COLO829 (cell line): ENCODE measurements at places on chromosomes 2 and 18.

DNA sequence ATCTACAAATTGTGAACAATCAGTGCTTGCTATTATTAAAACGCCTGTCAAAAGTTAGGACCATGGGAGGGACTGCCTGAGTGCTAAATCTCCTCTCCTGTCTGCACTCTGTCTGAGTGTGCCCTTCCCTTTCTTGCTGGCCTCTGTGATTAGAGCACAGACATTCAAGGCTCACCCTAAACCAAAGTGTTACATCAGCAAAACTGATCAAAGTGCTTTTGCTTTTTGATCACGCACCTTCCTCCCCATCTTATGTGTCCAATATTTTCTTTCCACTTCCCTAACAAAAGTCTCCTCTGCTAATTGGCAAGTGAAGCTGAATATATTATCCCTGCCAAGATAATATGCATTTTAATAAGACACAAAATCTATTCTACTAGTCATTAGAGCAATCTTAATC lies 30.5 kb upstream of the DNAJC10 start:
- DNase-seq = no peak

GRCh38 chr2:24822049-24822706 lies 29.0 kb downstream of the CENPO start:
- no peak for DNase-seq

DNA sequence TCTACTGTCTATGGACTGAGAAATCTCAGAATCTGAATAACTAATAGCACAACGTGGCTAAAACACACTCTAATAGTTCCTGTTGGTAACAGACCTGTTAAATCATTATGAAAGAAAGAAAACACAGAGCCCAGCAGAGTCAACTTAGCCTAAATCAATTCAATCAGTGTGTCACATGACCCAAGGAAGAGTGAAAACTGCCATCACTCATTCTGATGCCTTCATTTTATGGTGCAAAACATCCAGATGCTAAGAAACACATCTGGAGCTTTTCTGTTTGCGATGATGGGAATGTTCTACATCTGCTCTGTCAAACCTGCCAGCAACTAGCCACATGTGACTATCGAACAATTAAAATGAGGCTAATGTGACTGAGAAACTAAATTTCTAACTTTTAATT lies 295.7 kb upstream of the TRIB2 start:
- no peak for DNase-seq

- DNase-seq = no peak
Observed at GRCh38 chr18:69944436-69944835, 3.2 kb downstream of the CD226 start.

DNA sequence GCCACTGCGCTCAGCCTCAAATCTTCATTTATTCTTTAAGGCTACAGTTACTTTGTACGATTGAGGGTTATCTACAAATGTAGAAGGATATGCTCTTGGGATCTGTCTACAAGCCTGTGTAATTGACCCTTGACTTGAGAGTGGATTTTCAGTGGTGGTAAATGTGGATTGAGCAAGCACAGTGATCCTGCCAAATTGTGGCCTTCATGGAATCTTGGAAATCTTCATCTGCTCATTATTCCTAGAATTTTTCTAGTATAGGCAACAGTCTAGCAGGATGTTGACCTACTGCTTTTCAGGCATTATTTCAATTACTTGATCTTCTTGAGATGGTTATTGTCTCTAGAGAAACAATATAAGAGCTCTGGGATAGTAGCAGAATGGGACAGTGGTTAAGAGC lies 226.1 kb upstream of the REV1 start:
- no peak for DNase-seq

GRCh38 chr18:61738488-61738887 lies 154.3 kb downstream of the RNF152 start:
- DNase-seq = peak; percentile 67

DNA sequence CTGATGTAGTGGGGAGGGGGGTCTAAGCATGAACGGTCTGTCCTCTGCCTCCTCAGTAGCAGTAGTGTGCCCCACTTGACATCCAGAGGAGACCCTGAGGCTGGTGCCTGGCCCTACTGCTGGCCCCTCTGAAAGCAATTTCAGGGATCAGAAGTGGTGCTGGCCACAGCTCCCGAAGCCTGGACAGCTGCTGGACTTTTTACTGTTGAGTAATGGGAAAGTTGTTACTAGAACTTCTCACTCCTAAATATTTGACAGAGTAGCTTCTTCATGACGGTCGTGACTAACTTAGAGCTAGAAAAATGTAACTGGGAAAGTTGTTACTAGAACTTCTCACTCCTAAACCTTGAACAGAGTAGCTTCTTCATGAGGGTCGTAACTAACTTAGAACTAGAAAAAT lies 23.3 kb downstream of the CTDP1 start:
- no peak for DNase-seq

DNA sequence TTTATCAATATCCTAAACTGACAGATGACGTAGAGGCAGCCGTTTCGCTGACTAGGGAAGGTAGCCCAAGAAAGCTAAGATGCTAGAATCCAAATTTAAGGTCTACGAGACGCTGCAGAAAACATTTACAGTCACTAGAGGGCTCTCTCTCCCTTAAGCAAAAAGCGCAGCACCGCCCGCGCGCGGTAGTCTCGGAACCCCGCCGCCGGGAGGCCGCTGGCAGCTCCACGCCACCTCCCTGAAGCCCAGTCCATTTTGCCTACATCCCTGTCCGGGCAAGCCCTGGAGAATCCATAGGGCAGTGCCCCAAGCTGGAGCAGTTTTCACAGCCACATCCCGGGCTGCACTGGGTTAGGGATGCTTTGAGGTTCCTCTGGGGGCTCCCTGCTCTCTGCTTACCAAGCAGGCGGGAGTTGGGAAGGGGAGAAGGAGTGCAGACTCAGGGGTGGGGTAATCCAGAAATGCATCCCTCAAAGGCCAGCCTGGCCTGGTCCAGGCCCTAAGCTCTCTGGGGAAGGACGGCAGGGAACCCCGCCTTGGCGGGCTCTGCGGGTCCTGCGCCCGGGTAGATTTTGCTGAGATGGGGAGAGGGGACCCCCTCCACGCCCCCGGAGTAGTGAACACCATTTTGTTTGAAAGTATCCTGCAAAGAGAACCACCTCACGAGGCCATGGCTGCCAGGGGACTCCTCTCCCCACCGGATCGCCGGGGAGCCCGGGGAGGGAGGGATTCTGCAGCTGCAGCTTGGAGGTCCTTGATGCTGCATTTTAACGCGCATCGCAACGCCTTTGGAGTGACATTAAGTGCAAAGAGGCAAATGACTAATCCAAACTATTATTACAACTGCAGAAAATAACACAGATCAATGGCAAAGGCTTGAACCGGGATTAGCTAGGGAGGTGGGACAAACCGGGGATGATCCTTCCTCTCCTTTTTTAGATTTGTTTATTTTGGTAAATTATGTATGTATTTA lies 1.3 kb upstream of the DPYSL5 start:
- peak; percentile 74 for DNase-seq

GRCh38 chr2:224271617-224272236 lies 130.2 kb downstream of the FAM124B start:
- no peak for DNase-seq

- DNase-seq = no peak
Observed at GRCh38 chr2:235670974-235671787, 177.3 kb downstream of the AGAP1 start.

GRCh38 chr2:210862283-210863065 lies 306.1 kb downstream of the CPS1 start:
- DNase-seq = no peak

DNA sequence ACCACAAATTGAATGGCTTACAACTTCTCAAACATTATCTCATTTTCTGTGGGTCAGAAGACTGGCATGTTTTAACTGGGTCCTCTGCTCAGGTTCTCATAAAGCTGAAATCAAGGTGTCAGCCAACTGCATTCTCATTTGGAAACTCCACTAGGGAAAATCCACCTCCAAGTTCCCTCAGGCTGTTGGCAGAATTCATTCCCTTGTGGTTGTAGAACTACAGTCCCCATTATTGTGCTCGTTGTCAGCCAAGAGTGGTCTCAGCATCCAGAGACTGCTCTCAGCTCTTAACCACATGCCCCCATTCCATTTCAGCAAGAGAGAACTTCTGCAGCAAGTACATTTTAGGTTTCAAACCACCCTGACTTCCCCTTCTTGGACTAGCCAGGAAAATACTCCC lies 12.2 kb downstream of the NOL4 start:
- no peak for DNase-seq

DNA sequence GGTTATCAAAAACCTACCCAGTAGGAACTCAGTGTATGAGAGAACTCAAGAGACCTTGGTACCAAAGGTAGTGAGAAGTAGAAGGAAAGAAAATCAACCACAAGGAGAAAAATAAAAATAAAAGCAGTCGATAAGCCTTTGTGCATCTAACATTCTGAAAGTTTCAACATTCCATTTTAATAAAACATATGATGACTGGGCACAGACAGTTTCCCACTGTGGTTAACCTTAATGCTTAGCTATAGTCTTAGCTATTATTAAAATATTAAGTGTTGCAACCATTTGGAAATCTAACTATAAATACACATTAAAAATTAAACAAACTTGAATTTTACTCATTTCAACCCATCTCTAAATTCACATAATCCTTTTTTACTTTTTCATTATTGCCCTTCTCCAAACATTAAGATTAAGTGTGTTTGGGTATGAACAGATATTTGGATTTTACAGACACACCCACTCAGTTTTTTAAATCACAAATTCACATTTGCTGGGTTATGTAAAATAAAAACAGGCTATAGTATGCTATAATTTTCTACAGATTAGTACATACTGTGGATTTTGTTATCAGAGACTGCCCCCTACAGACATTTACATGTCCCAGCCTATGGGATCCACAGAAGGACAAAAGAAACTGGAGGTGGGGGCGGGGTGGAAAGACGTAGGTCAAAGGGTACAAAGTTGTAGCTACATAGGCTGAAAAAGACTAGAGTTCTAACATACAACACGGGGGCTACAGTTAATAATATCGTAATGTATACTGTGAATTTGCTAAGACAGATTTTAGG lies 32.8 kb downstream of the SRBD1 start:
- DNase-seq = peak; percentile 12

DNA sequence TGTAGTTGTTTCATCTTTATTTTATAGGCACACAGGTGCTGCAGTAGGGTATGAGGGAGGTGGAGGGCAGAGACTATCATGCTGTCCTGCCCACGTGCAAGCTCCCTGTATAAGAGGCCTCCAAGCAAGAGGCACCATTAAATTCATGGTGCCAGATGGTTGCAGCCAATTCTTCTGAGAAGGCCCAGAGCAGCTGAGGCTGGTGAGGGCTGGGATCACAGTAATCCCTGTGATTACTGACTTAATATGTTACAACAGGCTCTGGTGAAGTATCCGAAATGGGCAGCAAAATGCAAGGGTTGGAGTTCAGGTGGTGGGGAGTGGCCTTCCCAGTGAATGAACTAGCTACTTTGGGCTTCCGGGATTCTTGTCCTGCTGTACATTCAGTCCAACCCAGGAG lies 191.9 kb upstream of the SMAD2 start:
- DNase-seq = no peak

- DNase-seq = no peak
Observed at GRCh38 chr2:1869987-1870386, 125.7 kb upstream of the PXDN start.

DNA sequence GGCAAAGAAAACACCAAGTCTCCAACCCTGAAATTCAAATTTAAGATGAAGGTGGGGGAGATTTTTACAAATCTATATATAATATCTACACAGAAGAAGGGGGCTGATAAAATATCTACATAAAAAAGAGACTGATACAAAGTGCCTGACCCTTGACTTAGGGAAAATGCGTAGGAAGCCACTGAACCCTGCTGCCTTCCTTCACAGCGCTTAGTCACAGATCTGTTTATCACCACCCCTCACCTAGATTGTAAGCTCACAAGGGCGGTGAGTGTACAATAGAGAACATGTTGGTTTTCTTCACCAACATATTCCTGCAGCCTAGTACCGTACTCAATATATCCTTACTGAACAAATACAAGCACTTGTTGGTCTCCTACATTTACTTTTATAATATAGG lies 54.3 kb downstream of the NOL10 start:
- DNase-seq = no peak

DNA sequence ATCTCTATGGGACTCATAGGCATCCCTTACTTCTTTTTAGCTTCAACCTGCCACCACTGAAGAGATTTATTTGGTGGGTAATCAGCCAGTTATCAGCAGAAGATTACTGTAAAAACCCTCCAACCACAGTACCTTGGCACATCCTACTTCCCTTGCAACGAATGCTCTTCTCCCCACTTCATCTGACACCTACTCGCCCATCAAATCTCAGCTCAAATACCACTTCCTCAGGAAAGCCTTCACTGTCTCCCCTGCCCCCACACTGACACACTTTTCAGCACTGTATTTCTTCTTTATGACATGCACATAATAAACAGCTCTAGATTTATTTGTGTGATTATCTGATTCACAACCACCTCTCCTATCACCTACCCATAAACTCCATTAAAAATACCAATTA lies 3.1 kb downstream of the KDSR start:
- DNase-seq = no peak
